Pancreas (tissue), 10 donors: ENCODE measurements at places on chromosomes 3 and 15. TPM values are rescaled to one million over a fixed set of nuclear protein-coding genes. Genes with fewer than 3 reads are reported as not detected.

Gene GNB4
- total RNA-seq: 14.3 TPM

Gene C3orf85
- not detected for total RNA-seq

Gene CSPG5
- 0.12 TPM for total RNA-seq

- no peak for DNase-seq
Observed at GRCh38 chr3:17398959-17399551, 343.4 kb downstream of the TBC1D5 start.

DNA sequence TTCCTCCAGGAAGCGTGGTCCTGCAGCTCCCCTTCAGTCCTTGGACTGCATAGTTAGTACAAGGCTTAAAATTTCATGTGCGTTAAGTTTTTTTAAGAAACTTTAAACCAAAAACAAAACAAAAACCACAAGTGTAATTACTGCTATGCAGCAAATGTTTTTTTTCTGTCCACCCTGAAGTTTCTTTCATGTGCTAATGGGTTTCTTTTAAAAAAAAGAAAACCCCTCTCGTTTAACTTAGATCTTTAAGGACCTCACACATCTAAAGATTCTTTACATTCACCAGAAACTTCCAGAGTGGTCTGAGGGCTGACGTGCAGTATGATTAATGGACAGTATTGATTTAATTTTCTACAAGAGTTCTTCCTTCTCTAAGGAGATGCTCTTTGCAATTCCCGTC, 72.0 kb upstream of the PYGO1 start:
- no peak for DNase-seq
